Body of pancreas (tissue), 4 donors: ENCODE measurements at places on chromosomes 2 and 18. TPM values are rescaled to one million over a fixed set of nuclear protein-coding genes. Genes with fewer than 3 reads are reported as not detected.
A peak's percentile ranks its signal among the peaks of the same experiment; 100 is the strongest.

DNA sequence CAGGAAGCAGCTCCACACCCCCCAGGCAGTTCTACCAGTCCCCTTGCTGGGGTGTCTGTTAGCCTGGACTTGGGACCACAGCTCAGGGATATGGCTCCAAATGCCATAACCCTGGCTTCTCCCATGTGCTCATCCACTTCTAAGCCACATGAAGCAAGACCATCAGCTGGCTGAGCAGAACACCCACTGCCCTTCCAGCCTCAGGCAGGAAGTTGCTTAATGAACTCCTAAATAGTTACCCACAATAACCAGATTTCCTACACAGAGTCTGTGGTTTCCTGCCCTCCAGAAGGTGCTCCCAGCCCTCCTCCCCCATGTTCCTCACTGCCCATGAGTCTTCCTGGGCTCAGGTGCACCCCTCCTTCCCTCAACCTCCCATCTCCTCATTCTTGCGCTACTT lies 98.3 kb upstream of the EPC2 start:
- no peak for DNase-seq

DNA sequence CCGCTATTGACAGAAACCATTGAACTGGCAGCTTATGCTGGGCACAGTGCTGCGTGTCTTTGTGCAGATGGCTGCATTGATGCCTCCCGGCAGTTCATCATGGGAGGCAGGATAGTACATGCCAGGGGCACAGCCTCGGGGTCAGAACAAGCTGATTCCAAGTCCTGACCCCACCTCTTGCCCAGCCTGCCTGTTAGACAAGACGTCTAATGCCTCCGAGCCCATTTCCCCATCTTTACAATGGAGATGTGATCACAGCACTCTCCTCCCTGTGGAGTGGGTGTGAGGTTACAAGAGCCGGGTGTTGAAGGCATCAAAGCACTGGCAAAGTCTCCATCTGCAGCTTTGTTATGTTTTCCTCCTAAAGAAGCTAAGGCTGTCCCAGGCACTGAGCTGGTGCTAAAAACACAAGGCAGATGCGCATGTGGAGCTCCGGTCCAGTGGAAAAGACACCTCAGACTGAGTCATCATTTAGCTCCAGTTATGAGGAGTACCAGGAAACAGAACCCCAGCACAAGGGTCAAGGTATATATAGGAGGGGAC lies 125.7 kb upstream of the EPAS1 start:
- no peak for DNase-seq

- no peak for DNase-seq
Measured at GRCh38 chr2:237956402-237956736, 10.4 kb upstream of the UBE2F start.

DNA sequence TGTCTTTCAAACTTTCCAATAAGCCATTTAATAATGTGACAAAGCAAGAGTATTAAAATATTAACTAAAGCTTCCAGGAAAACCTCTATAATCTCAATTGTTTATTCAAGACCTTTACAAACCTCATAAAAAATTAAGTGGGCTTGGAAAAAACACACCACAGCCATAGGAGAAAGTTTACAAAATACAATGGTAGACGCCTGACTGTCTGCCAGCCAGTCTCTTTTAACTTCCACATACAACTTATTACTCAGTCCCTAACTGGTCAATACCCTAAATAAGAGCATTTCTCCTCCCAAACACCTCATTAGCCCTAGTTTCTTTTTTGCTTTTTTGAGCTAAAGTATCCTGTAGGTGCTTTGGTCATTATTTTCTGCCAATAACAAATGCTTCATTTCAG lies 247.4 kb upstream of the CYP26B1 start:
- no peak for DNase-seq

DNA sequence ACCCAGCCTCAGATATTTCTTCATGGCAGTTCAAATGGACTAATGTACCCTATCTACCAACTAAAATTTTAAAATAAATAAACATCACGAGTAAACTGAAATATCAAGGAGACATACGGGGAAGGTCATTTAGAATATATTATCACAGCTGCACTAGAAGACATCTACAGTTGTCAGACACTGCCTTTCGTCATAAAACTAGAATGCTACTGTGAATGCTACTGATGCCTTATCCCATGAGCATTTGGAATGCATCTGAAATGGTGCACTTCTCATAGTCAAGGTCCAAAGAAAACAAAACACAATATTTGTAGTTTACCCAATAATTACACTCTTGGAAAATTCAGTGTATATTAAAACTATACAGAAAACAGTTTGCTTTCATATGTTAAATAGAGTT lies 165.2 kb downstream of the MREG start:
- DNase-seq, result no peak

GRCh38 chr2:53475321-53475720 lies 292.3 kb upstream of the CHAC2 start:
- no peak for DNase-seq

DNA sequence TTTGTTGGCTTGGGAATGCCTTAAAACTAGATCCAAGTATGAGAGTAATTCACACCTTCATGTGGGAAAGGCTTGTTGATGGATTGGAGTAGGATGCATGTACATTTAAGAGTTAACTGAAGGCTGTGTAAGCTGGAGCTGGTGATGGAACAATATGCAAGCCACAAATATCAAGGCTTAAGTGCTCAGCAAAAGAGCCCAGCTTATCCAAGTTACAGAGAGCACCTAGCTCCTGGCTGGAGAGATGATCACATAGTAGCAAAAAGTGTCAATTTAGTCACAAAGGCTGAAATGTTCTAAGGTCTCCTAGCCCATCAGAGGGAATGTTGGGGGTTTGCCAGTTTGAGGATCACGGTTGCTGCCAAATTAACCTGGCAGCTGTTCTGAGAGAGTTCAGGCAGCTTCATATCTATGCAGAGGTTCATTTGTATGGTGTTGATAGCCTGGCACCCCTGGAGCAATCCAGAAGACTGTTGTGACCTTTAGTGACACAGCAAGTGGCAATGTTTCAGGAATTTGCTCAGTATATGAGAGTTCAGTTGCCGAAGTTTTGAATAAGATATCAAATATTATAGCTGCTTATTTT lies 228.2 kb downstream of the DOK6 start:
- no peak for DNase-seq

- no peak for DNase-seq
Measured at GRCh38 chr2:217803653-217803960, 199.2 kb downstream of the TNS1 start.

GRCh38 chr2:224196810-224197209 lies 157.7 kb upstream of the SERPINE2 start:
- DNase-seq, result no peak

GRCh38 chr2:231800493-231801091 lies 14.3 kb downstream of the COPS7B start:
- DNase-seq, result peak; percentile 27

- peak; percentile 65 for DNase-seq
Measured at GRCh38 chr2:9380702-9381628, 42.4 kb downstream of the ITGB1BP1 start.

DNA sequence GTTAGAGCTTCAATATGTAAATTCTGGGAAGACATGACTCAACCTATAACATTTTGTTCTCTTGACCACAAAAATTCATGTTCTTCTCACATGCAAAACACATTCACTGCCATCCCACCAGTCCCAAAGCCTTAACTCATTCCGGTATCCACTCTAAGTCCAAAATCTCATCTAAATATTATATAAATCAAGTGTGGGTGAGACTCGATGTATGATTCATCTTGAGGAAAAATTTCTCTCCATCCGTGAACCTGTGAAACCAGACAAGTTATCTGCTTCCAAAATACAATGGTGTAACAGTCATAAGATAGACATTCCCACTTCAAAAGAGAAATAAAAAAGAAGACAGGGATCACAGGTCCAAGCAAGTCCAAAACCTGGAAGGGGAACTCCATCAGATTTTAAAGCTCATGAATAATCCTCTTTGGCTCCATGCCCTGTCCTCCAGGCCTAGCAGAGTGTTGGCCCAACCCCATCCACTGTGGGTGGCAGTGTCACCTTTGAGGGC lies 101.3 kb downstream of the RAD51AP2 start:
- DNase-seq, result no peak

DNA sequence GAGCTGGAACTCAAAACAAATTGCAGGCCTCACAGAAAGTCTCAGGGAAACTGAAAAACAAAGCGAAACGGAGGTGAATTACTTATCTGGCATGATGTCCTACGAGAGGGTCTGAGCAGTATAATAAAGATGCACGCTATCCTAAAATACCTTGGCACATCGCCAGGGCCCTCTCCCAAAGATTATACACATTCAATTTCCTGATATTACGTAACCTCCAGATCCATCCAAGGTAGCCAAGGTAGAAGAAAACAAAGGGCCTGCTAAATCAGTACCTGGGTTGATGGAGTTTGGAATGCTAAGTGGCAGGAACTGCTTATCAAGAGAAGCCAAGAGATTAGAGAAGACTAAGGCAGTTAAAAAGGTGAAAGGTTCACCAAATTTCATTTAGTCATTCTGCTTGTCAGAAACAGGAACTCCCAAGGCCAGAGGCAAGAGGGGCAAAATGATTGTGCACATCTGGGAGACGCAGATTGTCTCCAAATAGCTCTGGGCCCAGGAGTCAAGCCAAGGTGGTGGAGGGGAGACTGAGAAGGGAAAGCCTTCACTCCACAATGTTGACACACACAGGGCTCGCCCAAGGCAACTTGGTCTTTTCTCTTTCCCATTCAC lies 236.8 kb upstream of the ATP5MC3 start:
- no peak for DNase-seq

ALPI gene
- total RNA-seq, result not detected

PDCD1 gene
- 0.99 TPM for total RNA-seq

CACNB4 gene
- 1.3 TPM for total RNA-seq

MATN3 gene
- not detected for total RNA-seq

SCYGR4 gene
- total RNA-seq, result not detected

REG3A gene
- 831 TPM for total RNA-seq

TMEM247 gene
- not detected for total RNA-seq

SLC38A11 gene
- total RNA-seq, result 2.9 TPM

OTOS gene
- not detected for total RNA-seq

IL36G gene
- total RNA-seq, result not detected

CXCR4 gene
- total RNA-seq, result 10.6 TPM
